Keratinocyte (primary cell): ENCODE measurements at places on chromosomes 2 and 18. TPM values are rescaled to one million over a fixed set of nuclear protein-coding genes. Genes with fewer than 3 reads are reported as not detected.

DNA sequence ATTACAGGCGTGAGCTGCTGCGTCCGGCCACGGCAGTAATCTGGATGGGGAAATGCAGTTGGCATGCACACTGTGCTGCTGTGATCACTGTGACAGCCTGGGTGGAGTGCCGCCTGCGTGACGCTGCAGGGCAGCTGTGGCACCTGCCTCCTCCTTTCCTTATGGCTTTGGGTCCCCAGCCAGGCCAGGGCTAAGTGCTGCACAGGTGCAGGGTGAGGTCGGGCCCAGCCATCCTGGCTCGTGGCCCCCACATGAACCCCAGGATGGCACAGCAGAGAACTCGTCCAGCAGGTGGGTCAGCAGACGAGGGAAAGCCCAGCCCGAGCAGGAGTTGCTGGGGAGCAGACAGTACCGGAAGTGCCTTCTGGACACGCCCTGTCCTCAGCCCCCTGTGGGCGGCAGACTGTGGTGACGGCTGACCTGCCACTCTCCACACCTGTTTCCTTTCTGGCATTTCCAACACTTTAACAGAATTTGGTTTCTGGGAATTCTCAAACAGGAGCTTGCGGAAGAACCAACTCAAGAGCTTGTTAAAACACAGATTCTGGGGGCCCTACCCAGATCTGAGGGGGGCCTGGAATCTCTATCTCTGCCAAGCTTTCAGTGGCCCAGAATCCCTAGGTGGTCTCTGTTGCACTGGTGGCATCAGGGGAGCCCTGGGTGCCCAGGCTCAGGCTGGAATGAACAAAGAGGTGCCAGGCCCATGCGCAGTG, 16.9 kb downstream of the HS1BP3 start:
- no peaks in the 10 kb centered on the region for H3K27me3 ChIP-seq
- H3K4me3 ChIP-seq: no peak overlapping the region
- no peak overlapping the region for H3K27ac ChIP-seq
- no peak for DNase-seq
- H3K4me1 ChIP-seq: peaks cover 21% of the 10 kb centered on the region

DNA sequence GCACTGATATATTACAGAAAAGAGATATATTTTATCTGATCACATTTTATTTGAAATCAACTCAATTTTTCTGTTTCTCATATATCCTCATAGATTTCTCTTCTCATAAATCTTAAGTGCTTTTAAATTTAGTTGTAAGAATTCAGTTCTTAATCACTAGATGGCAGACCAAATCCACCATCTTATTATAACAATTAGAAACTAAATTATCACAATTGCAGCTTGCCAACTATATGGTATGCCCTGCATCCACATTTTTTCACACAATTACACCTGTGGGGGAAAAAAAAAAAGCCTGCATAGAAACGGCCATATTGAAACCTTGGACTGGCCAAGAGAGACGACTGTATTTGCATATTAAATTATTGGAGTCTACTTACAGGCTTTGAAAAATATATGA, 64.4 kb downstream of the COL5A2 start:
- H3K27ac ChIP-seq: no peak overlapping the region
- DNase-seq: no peak
- no peak overlapping the region for H3K4me3 ChIP-seq
- no peaks in the 10 kb centered on the region for H3K4me1 ChIP-seq
- H3K27me3 ChIP-seq: no peaks in the 10 kb centered on the region
- no peaks in the 10 kb centered on the region for H3K36me3 ChIP-seq

DNA sequence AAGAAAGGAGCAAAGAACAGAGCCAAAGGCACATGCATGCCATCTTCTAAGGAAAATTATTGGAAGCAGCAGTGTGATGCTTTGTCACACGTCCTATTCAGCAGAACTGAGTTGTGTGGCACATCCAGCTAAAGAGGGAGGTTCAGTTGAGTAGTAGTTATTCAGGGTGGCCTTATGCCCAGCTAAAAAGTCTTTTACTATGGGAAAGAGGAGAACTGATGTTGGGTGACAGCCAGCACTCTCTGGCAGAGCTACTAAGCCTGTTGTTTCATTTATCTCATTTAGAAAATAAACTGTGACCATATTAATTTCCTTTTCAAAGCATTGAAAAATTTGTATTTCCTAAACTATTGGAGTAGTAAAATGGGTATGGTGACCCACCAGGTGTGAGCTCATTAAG, 18.5 kb downstream of the ITGA6 start:
- peak overlapping the region; percentile 1 for H3K4me3 ChIP-seq
- H3K36me3 ChIP-seq: peaks cover 15% of the 10 kb centered on the region
- H3K27ac ChIP-seq: peak overlapping the region; percentile 68
- no peak for DNase-seq

STK39 gene
- polyA plus RNA-seq: 10.5 to 20.7 TPM (median 14.0 TPM) in 3 replicates

- no peaks in the 10 kb centered on the region for H3K27me3 ChIP-seq
- H3K4me3 ChIP-seq: no peak overlapping the region
- no peaks in the 10 kb centered on the region for H3K4me1 ChIP-seq
- no peak overlapping the region for H3K27ac ChIP-seq
These were observed 62.8 kb downstream of the SESTD1 start for GRCh38 chr2:179201869-179202268.

GALNT5 gene
- 6.8 to 10.9 TPM (median 8.3 TPM) in 3 replicates for polyA plus RNA-seq

DNA sequence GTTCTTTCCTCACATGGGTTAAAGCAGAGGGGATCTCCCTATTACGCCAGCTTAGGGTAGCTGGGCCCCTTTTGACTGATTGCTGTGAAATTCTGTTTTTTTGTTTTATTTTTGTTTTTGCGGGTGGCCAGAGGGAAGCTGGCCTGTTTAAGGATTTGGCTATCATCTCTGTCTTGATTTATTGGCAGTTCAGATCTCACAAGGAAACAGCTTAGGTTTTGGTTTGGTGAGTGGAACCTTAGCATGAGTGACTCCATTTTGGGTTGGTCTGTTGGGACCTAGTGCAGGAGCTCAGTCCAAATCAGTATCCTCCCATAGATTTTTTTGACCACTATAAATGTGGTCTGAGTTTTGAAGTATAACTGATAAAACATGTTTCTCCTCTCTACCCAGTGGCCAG, 25.6 kb upstream of the NTSR2 start:
- H3K27ac ChIP-seq: no peak overlapping the region
- no peak overlapping the region for H3K4me3 ChIP-seq
- no peaks in the 10 kb centered on the region for H3K36me3 ChIP-seq
- peaks cover 24% of the 10 kb centered on the region for H3K4me1 ChIP-seq
- DNase-seq: no peak
- H3K27me3 ChIP-seq: no peaks in the 10 kb centered on the region

DNA sequence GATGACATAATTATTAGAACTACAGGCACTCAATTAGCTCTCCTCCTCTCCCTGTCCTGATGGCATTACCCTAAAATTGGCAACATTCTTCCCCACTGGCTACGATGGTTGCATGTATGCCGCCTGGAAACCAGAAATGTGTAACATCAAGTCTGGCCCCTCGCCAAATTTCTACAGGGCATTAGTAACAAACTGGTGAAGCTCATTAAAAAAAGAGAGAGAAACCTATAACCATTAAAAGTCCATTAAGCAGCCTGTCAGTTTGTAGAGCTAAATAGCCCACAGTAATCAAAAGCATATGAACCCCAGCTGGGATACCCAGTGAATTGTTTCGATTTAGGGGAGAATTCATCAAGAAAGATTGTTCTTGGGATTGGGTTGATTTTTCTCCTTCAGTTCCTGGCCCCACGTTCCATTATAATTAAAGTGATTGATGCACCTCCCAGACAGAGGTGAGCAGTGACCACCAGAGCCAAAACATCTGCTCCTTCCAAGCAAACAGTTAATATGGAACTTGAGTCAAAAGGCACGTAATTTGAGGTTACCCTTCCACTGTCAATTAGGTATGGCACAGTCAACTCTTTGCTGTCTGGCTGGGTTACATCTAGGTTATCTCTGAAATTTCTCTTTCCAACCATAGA, 208.6 kb downstream of the C1D start:
- no peaks in the 10 kb centered on the region for H3K4me1 ChIP-seq
- H3K4me3 ChIP-seq: no peak overlapping the region

GRCh38 chr2:1370461-1370860, 42.8 kb upstream of the TPO start:
- H3K27ac ChIP-seq: no peak overlapping the region
- no peak for DNase-seq
- no peaks in the 10 kb centered on the region for H3K4me1 ChIP-seq

SFTPB gene
- not detected in 3 replicates for polyA plus RNA-seq

DNA sequence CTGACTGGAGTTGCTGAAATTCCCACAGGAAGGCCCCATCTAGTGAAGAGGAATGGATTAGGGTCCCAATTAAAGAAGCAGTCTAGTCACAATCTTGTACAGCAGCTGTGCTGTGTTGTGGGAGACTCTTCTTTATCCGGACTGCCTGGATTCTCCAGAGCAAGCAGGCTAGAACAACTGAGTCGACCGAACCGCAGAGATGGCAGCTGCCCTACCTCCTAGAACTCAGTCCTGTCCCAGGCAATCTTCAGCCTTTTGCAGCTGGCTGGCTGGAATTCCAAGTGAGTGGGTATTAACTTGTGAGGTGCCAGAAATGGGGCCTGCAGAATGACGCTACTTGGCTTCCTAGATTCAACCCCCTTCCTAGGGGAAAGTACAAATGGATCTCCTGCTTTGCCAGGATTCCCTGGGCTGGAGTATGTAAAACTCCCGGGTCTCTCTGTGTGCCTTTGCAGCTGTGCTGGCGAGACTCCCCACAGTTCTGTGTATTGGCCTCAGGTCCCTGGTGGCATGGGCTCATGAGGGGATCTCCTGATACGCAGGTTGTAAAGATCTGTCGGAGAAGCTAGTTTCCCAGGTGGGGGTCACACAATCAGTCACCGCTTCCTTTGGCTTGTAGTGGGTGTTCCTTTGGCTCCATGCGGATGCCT, 1952.6 kb upstream of the LRRTM1 start:
- no peak for DNase-seq
- H3K27ac ChIP-seq: no peak overlapping the region
- no peaks in the 10 kb centered on the region for H3K4me1 ChIP-seq
- no peaks in the 10 kb centered on the region for H3K27me3 ChIP-seq
- no peaks in the 10 kb centered on the region for H3K36me3 ChIP-seq

ZC3H15 gene
- polyA plus RNA-seq: 57.7 to 116 TPM (median 74.9 TPM) in 3 replicates

IWS1 gene
- polyA plus RNA-seq: 34.8 to 52.0 TPM (median 50.3 TPM) in 3 replicates

GAREM1 gene
- 2.8 to 3.8 TPM (median 3.6 TPM) in 3 replicates for polyA plus RNA-seq

UGT1A8 gene
- polyA plus RNA-seq: 0.41 to 0.64 TPM (median 0.63 TPM) in 3 replicates

- H3K27me3 ChIP-seq: no peaks in the 10 kb centered on the region
- H3K4me1 ChIP-seq: peaks cover 26% of the 10 kb centered on the region
- H3K27ac ChIP-seq: peak overlapping the region; percentile 33
- H3K4me3 ChIP-seq: no peak overlapping the region
These were observed 324.0 kb upstream of the UBE2E3 start for GRCh38 chr2:180656455-180656847.

SP140L gene
- polyA plus RNA-seq: 9.0 to 10.8 TPM (median 9.4 TPM) in 3 replicates

DNA sequence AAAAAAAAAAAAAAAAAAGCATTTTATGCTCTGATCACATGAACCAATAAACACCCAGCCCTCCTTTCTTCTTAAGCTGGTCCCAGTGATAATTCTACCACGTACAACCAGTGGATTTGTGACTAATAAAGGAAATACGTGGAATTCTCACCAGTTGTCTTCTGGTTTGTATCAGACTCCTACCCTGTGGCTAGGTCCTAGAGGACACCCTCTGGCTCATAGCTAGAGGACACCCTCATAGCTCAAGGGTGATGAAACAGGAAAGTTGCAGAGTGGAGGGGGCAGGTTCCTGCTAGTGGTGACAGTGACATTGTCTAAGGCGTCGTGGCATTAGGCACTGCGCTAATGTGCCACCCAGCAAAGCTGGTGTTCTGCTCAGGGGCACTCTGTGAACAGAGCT, 167.8 kb downstream of the BCL11A start:
- no peak overlapping the region for H3K4me3 ChIP-seq
- no peak overlapping the region for H3K27ac ChIP-seq
- H3K36me3 ChIP-seq: no peaks in the 10 kb centered on the region
- no peak for DNase-seq
- H3K27me3 ChIP-seq: no peaks in the 10 kb centered on the region

GRCh38 chr2:149101818-149102217, 63.3 kb downstream of the LYPD6B start:
- H3K27ac ChIP-seq: no peak overlapping the region
- H3K27me3 ChIP-seq: no peaks in the 10 kb centered on the region
- DNase-seq: no peak

- DNase-seq: no peak
- H3K36me3 ChIP-seq: no peaks in the 10 kb centered on the region
- peaks cover 8% of the 10 kb centered on the region for H3K4me1 ChIP-seq
- H3K27ac ChIP-seq: no peak within 1 kb of the TSS
- H3K27me3 ChIP-seq: peaks cover 38% of the 10 kb centered on the region
These were observed at the start of gene CYRIA for GRCh38 chr2:16665748-16666448. TSS of gene CYRIA (minus strand) at chr2:16665834. CDS start at chr2:16588119, 77,715 bp downstream.

GRCh38 chr2:61726456-61727209, 127.2 kb downstream of the FAM161A start:
- H3K4me1 ChIP-seq: no peaks in the 10 kb centered on the region
- no peak overlapping the region for H3K4me3 ChIP-seq
- DNase-seq: no peak

LIPG gene
- polyA plus RNA-seq: 200 to 263 TPM (median 241 TPM) in 3 replicates

DNA sequence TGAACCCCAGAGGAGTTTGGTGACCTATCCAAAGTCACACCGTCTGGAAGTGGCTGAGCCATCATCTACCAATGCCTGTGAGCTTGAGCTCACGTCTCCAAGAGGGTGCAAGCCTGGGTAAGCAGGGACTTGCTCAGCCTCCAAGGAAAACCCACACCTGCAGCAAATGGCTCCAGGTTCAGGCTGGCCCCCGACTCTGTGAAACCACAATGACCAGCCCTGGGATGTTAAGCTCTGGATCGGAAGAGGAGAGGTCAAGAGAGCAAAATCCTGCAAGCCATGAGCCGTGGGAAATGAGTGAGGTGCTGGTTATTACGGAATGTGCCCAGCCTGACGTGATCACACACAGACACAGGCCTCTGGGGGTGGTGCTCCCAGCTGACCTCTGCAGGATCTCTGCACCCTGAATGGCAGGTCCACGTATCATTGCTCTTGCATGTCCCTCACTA, 94.1 kb upstream of the OTOS start:
- H3K4me3 ChIP-seq: no peak overlapping the region
- no peaks in the 10 kb centered on the region for H3K27me3 ChIP-seq
- no peak for DNase-seq
- no peaks in the 10 kb centered on the region for H3K36me3 ChIP-seq

GRCh38 chr2:192307530-192307929, 112.8 kb upstream of the TMEFF2 start:
- no peak overlapping the region for H3K27ac ChIP-seq
- H3K4me3 ChIP-seq: no peak overlapping the region
- H3K4me1 ChIP-seq: no peaks in the 10 kb centered on the region
- DNase-seq: no peak
- H3K27me3 ChIP-seq: no peaks in the 10 kb centered on the region

DNA sequence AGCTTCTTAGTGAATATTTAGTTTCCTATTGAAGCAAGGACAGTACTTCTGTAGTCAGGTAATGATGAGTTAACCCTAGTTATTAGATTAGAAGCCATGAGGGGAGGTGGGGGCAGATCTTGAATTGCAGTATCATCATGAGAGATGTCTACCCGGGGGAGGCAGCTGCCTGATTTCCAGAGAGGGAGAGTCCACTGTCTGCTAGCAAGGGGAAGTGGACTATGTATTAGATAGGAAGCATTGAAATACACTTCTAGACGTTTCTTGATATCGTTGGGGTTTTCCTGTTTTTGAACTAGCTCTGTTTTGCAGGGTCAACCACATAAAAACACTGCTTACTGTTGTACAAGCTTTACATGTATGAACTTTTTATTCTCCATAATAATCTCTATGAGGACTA, 38.8 kb downstream of the APLF start:
- no peak overlapping the region for H3K4me3 ChIP-seq
- H3K36me3 ChIP-seq: no peaks in the 10 kb centered on the region
- H3K4me1 ChIP-seq: no peaks in the 10 kb centered on the region
- DNase-seq: no peak
- H3K27ac ChIP-seq: no peak overlapping the region

TSPYL6 gene
- not detected in 3 replicates for polyA plus RNA-seq

CKAP2L gene
- 1.2 to 10.9 TPM (median 9.3 TPM) in 3 replicates for polyA plus RNA-seq
